ENCODE measurements at places on chromosomes 3 and 15.

DNA sequence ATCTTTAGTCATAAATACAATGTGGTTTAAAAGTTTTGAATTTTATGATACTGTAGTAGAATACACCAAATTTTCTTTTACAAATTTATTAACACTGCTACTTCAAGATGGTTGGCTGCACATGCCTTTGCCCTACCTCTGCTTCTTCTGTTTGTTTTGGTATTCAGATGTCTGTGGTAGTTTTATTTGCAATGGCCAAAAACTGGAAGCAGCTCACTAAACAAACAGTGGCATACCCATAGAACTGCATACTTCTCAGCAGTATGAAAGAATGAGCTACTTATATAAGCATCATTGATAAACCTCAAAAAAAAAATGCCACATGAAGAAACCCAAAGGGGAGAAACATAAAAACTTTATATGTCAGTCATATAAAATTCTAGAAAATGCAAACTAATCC is 19.5 kb downstream of the ARIH2 start:
- no peak for DNase-seq

DNA sequence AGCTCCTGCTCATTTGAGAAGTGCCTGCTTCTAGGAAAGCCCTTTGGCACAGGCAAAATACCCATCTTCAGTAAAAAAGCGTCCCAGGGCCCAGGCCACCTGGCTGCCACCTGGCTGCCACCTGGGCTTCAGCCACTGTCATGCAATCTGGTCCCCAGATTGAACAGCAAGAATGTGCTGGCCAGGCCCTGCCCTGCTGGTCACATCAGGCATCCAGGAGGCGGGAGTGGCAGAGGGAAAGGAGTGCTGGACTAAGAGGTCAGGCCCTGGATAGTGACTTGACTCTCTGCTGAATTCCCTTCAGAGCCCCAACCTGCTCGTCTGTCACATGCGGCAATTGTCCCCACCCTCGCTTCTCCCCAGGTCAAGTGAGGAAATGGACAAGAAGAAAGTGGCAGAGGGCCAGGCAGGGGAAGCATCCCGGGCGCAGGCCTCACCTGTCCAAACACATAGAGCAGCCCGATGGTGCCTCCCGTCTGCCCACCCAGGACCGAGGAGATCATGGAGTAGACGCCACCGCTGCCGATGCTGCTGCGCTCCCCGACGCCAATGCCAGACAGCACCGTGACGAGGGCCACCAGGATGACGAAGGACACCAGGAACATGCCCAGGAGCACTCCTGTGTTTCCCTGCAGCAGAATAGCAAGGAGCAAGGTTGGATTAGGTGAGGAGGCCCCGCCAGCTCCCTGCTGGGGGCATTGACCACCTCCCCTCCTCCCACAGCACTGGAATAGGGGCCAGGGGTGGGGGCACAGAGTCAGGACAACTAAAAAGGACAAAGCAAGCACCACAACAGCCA is 25.5 kb downstream of the SLC12A8 start:
- DNase-seq: no peak

- DNase-seq: no peak
These were observed 74.2 kb downstream of the PGPEP1L start for GRCh38 chr15:98933406-98933805.

DNA sequence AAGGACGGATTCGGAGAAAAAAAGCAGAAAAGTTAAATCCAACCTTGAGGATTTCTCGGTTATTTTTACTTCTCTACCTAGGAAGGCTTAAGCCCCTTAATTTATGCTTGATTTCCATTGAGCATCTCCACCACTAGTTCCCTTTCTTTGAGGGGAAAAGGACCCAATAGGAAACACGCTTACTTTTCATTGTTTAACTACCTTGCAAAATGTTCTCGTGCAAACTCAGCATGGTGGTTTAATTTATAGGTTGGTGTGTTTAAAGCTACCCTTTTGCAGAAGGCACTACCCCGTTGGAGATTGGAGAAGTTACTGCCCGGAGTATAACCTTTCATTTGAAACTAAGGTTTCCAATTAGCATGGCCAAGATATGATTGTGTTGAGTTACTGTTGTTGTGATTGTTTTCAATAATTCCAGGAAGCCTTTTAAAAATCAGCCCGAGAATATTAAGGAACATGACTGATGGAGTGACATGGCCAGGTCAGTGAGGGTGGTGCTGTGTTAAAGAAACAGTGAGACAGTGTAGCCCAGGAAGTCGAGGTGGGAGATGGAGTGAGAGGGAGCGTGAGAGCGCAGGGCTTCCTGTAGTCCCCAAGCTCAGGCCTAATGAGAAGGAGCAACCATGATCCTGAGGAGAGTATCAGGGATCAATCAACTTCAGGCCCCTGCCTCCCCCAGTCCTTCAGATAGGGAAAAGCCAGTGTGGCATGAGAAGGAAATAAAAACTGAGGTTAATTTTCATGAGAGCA is 76.6 kb downstream of the AQP9 start:
- no peak for DNase-seq

All from NCI-H187 (cell line).